ENCODE measurements at places on chromosomes 2 and 18. TPM values are rescaled to one million over a fixed set of nuclear protein-coding genes. Genes with fewer than 3 reads are reported as not detected.

DNA sequence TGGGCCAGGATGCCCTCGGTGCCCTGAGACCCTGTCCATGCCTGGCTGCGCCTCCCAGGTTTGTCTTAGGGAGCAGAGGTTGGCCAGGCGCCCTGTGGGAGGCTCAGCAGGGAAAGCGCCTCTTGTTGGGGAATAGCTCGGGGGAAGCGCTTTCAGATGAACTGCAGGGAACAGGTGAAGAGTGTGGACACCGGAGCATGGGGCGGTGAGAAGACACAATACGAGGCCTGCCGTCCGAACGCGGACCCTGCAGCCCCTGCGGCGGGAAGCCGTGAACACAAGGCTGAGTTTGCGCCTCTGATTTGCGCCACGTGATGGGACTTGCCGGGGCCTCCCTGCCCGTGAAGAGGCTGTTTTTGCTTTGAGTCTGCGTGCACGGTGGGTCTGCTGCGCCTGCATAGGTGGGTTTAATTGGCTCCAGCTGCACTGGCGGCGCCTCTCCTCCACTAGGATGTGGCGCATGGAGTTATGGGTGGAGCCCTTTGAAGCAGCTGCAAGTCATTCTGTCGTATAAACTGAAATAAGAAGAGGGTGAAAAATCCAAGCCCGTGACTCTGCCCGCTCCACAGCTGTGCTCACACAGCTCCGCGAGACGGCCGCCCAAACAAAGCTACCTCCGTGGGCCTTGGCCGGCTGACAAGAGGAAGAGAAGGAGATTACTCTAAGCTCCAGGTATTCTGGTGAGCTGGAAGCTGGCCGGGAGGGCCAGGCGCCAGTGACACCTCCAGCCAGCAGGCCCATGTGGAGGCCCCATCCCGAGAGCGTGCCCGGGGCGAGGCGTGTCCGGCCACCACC is 103.5 kb upstream of the CTDP1 start:
- DNase-seq, result peak; percentile 88

The SP140 gene
- 2.6 TPM for total RNA-seq

- no peak for DNase-seq
Observed at GRCh38 chr2:119352357-119352756, 14.3 kb downstream of the C2orf76 start.

GRCh38 chr2:127597046-127597983 is 48.6 kb upstream of the GPR17 start:
- peak; percentile 69 for DNase-seq

DNA sequence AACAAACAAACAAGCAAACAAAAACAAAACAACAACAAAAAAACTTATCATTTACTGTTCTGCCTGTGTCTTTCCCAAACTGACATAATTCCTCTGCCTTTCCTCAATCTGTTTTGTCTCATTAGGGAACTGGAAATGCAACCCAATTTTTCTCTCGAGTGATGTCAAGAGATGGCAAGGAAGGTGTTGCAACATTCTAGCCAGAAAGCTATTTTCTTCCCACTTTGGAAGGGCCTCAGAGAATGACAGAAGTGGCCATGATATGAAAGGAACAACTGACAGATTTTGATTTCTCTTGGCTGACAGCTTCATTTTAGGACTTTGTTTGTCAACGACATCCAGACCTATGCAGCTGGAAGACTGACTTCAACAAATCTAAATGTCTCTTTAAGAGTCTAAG is 24.7 kb downstream of the RND3 start:
- no peak for DNase-seq

The PLCD4 gene
- total RNA-seq, result 1.0 TPM

DNA sequence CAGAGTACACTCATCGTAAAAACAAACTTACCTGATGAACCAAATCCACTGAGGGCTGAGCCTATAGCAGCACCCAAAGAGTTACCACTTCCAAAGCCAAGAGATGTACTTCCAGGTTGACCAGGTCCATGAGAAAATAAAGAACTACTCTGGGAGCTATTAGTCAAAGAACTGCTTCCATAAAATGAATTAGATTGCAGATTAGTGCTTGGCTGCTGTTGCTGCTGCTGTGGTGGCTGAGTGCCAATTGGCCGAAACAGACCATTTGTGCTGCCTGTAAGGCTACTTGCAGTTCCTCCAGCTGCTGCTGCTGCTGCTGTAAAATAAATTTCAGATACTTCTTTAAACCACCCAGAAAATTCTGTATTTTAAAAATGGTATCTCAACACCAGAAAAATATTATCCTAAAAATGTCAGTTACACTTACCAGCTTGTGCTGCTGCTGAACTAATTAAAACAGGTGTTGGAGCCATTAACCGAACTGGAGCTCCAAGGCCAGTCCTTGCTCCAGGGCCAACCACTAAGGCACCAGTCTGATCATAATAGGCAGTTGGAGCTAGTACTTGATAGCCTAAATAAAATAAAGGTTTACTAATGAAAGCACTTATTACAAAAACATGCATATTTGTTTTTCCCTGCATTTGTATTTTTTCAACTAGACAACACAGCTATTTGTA is 58.1 kb upstream of the SDC1 start:
- DNase-seq, result no peak

The SLC35F5 gene
- total RNA-seq, result 61.6 TPM

The ZC3H6 gene
- total RNA-seq, result 8.8 TPM

GRCh38 chr2:113846429-113846828 is 43.5 kb upstream of the ACTR3 start:
- no peak for DNase-seq

DNA sequence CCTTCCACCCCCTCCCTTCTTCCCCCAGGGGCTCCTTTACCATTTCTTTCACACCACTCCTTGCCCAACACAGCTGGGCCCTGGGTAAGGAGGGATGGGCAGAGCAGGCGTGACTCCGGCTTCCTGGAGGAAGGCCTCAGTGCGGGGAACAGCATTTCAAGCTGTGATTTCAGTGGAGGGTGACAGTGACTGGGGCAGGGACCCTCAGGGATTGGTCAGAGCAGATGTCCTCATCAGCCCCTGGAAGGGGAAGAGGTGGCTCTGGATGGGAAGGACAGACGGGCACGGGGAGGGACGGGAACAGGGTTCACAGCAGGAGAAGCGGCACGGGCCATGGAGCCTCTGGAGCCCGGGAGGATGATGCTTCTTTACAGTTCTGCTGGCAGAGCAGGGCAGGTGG is 130.8 kb upstream of the TWIST2 start:
- no peak for DNase-seq

DNA sequence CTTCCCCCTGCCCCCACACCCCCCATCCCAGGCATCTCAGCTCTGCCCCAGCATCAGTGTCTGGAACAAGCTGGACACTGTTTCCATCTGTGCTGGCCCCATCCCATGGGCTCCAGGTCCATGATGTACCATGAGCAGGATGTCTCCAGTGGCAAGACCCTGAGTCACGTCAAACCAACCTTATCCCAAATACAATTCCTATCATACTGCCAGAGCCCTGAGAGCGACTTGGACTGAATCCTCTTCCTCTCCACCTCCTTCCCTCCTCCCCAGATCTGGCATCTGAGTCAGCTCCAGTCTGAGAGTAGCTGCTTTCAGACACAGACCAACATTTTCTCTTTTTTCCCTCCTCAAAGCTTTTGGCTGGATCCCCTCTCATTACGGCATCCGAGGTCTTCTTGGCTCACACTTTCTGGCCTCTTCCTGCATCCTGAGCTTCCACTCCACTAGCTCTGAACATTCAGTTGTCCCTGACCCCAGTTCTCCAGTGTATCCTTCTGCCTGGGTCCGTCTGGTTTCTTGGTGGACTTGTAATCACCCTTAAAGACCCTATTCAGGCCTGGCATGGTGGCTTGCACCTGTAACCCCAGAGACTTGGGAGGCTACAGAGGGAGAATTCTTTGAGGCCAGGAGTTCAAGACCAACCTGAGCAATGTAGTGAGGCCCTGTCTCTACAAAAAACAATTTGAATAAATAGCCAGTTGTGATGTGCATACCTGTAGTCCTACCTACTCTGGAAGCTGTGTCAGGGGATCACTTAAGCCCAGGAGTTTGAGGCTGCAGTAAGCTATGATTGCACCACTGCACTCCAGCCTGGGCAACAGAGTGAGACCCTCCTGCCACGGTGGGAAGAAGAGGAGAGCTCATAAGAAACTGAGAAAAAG is 68.3 kb downstream of the ACKR3 start:
- DNase-seq, result peak; percentile 75

The ASXL2 gene
- total RNA-seq, result 36.6 TPM

- no peak for DNase-seq
Observed at GRCh38 chr2:211033765-211034164, 477.4 kb downstream of the CPS1 start.

- DNase-seq, result no peak
Observed at GRCh38 chr18:70422391-70422965, 133.6 kb downstream of the SOCS6 start.

The ZEB2 gene
- 329 TPM for total RNA-seq

The NAT8 gene
- not detected for total RNA-seq

- no peak for DNase-seq
Observed at GRCh38 chr2:74542978-74543377, 10.8 kb downstream of the LOXL3 start.

- no peak for DNase-seq
Observed at GRCh38 chr2:171216631-171217030, 55.9 kb upstream of the TLK1 start.

DNA sequence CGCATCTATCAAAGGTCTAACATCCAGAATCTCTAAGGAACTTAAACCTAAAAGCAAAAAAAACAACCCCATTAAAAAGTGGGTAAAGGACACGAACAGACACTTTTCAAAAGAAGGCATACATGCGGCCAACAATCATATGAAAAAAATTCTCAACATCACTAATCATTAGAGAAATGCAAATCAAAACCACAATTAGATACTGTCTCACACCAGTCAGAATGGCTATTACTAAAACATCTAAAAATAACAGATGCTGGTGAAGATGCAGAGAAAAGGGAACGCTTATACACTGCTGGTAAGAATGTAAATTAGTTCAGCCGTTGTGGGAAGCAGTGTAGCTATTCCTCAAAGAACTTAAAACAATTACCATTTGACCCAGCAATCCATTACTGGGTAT is 38.0 kb downstream of the PPP3R1 start:
- DNase-seq, result no peak

- DNase-seq, result no peak
Observed at GRCh38 chr2:102238039-102238756, 51.4 kb downstream of the IL1RL2 start.

The CYP1B1 gene
- 113 TPM for total RNA-seq

The LNPK gene
- total RNA-seq, result 57.0 TPM

DNA sequence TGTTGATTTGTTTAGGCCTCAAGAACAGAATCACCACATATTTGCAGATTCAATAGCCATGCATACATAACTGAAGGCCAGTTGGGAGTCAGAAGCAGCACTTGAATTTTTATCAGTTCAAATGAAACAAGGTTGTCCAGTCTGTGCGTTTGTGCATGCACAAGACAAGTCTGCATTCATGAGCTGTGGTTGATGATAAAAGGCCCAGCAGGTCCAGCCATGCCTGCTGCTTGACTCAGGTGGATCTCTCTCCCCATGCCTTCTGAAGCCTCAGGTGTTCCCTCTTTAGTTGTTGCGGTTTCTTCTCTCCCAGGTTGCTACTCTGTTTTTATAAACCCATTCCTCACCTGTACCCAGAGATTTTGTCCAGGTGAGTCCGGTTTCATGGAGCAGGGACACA is 124.5 kb downstream of the CCDC102B start:
- DNase-seq, result no peak

DNA sequence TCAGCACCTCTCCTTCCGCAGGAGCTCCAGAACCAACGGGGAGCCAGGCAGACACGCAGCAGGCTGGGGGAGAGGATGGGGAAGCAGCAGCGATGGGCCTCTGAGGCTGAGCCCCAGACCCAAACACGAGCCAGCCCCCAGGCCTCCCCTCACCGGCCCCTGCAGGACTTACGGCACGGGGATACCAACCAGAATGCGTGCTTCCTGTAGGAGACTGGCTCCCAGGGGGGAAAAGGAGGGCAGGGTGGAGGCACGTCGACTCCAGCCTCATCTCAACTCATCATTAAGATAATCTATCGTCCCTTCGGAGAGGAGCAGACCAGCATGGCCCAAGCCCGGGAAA is 495.1 kb upstream of the MYT1L start:
- DNase-seq, result peak; percentile 73

DNA sequence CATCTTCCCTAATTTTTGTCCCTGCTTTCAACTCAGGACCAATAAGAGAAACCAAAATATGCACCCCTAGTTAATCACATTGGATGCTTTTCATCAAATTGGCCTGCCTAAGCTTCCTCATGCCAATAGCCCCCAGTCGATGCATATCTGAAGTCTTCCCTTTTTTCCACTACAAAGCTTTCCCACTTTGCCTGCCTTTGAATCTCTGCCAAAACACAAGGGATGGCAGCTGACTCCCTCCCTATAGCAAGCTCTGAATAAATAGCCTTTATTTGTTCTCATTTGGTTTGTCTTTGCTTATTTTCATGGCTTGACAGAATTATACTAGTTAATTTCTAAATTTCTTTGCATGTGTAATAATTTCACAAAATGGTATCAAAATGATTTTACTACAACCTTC is 621.2 kb downstream of the MBD2 start:
- no peak for DNase-seq

DNA sequence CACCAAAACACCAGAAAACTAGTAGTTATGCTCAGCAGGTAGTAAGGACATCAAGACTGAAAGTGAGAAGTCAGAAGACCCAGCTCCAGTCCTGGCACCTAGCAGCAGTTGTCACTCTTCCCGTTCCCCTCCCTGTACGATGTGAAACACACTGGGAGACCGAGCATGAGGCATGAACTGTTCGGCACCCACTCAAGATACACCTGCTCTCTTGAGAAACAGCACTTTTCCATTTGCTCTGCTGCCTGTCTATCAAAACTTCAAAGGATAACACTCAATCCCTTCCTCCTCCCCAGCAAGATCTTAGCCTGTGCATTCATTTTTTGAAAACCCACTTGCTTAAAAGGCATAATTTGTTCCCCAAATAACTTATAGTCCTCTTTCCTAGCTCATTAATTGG is 123.9 kb downstream of the PLEKHM3 start:
- no peak for DNase-seq

- DNase-seq, result no peak
Observed at GRCh38 chr18:69537183-69537582, 136.5 kb downstream of the DOK6 start.

DNA sequence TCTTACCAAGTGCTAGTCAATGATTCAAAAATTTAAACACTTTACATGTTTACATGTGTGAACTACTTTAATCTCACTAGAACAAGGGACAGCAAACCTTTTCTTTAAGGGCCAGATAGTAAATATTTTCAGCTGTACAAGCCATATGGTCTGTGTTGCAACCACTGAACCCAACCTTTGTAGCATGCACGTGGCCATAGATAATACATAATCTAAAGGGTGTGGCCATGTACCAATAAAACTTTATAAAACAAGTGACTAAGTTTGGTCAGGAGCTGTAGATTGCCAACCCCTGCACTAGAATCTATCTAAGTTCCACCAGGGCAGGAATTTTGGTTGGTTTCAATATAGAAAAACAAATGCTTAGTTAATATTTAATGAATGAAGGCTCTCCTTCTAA is 18.4 kb upstream of the SPRED2 start:
- DNase-seq, result no peak

DNA sequence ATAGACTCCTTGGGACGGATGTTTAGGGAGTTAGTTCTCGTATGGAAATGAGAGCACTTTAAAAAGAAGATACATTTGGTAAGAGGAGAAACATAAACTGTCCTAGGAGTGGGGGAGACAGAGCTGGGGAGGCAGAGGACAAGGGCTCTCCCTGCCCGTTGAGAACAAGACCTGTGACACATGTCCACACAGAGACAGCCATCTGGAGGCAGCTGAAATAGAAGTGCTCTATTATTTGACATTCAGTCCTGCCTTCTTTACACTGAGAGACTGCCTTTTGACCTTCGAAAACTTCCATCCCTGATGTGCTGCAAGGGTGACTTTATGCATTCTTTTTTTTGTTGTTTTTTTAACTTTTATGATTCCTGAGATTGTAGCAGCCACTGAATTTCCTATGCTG is 150.1 kb downstream of the UXS1 start:
- no peak for DNase-seq

Data from mesenteric fat pad (tissue), 1 donor.